Stimulated activated CD4-positive, alpha-beta T cell treated with anti-CD3 and anti-CD28 coated beads, Interleukin-2, amount 100 ng/mL, for 24 hours (primary cell): ENCODE measurements at places on chromosomes 12 and 14.

DNA sequence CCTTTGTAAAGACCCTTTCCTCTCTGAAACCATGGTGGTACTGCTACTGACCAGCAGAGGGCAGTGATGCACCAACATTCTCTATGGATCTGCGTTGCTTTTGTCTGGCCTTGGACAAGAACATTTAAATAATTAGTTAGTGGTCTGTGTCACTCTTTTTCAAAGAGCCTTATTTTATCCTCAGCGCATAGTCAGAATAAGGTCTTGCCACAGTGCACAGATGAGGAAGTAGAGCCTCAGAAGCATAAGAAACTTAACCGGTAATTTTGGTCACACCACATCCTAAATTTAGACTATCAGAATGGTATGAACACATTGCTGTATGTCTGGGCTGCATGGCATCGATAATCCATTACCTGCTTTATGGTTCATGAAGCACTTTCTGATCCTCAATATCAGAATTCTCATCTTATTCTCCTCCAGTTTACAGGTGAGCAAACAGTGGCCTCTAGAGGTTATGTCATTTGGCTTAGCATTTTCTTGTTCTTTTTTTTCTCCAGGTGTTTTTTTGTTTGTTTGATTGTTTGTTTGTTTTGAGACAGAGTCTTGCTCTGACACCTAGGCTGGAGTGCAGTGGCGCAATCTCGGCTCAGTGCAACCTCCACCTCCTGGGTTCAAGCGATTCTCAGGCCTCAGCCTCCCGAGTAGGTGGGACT lies 23.7 kb upstream of the IFT81 start:
- peak; percentile 66 for DNase-seq

DNA sequence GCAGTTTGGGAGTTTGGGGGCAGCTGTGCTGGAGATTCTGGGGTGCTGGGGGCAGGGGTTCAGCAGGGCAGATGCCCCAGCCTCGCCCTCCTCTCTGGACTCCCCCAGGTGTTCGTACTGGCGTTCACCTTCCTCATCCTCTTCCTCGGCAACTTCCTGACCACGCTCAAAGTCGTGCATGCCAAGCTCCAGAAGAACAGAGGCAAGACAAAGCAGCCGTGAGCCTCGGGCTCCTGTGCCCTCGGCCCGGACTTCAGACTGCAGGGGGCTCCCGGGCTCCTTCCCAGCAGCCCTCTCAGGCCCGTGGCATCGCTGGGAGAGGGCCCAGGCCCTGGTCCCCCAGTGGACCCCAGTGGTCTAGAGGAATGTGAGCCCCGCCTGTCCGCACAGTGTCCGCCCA lies 18.0 kb downstream of the RHOF start:
- no peak for DNase-seq

DNA sequence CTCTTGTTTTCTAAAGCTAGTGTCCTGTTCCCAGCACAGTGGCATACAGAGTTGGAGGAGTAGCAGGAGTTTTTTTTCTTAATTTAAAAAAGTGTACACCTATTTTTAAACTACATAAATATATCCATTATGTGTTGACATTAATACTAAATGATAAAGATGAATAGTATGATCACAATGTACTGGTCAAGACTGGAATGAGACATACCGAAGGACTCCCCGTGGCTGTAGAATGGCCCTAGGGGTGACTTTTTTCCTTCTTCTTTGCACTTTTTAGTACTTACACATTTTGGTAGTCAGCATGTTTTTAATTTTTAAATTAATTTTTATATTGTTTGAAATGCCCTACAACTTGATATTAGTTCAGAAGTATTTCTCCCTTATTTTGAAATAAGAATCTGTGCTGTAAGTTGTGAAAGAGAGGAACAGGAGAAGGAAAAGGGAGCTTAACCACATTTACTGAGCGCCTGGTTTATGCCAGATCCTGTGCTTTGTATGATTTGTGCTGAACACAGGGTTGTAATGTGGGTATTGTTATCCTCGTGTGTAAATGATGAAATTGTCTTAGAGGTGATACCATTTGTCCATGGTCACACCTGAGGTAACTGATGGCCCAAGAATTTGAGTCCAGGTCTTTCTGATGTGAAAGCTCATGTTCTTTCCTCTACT lies 136.5 kb downstream of the TGFB3 start:
- no peak for DNase-seq

GRCh38 chr12:131852551-131853299 lies 24.5 kb downstream of the MMP17 start:
- DNase-seq = no peak

- no peak for DNase-seq
These were observed 41.5 kb downstream of the SPPL3 start for GRCh38 chr12:120862664-120863063.

- DNase-seq = no peak
These were observed 4.0 kb upstream of the ERP27 start for GRCh38 chr12:14942196-14942931.

DNA sequence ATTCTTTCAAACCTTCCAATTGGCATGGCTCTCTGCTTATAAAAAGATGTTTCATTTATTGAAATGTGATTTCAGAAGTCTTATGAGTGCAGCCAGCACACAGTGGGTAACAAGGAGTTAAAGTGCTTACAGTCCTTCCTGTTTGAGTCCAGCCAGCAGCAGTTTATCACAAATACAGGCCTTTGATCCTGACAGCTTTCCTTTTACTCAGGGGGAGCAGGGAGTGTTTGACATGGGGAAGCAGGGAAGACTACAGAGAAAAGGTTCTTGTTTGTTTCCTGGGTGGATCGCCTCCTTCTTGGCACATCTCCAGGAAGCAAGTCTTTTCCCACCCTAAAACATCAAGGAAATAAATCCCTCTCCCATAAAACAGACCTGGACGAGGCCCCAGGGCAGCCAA lies 216.1 kb downstream of the MSRB3 start:
- no peak for DNase-seq

DNA sequence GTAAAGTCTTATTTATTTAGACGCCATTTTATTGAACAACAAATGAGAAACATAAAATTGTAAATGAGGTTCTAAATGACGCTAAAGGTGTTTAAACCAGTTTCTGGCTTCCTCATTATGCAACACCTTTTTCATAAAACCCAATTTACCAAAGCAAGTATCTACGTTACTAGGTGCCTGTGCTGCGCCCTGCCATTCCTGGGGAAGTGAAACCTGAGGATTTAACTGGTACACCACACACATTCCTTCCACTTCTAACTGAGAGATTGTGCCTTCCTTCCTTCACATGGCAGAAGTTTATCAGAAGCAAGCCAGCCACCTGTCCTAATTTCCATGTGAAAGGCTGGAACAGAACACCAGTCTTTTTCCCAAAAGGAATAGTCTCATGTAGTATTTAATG lies 40.3 kb upstream of the GCH1 start:
- DNase-seq = no peak

- no peak for DNase-seq
These were observed 54.1 kb upstream of the DIO3 start for GRCh38 chr14:101506926-101507835.

GRCh38 chr12:54159140-54159539 lies 29.6 kb downstream of the SMUG1 start:
- peak; percentile 49 for DNase-seq

DNA sequence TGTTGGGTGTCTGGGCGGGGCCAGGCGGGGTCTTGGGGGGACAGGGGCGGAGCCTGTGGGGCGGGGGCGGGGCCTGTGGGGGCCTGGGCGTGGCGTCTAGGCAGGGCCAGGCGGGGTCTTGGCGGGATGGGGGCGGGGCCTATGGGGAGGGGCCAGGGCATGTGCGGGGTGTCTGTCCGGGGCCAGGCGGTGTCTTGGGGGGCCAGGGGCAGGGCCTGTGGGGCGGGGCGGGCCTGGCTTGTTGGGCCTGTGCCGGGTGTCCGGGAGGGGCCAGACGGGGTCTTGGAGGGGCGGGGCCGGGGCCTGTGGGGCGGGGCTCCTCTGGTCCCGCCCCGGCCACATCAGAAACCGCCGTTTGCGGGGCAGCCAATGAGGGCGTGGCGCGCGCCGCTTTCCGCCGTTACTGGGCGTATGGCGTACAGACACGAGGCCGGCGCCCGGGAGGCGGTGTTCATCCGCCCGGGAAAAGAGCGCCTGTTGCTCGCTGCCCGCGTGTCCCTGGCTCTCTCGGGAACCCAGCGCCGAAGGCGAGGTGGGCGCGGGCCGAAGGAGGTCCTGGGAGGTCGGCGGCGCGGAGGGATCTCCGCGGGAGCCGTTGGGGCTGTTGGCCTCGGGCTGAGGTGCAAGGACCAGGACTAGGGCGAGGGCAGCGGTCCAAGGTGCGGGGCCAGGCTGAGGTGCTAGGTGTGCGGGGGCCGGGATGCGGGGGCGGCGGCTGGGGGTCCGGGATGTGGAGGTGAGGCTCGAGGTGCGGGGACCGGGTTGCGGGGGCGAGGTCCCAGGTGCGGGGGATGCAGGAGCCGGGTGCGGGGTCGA lies at the start of gene PIWIL1:
PIWIL1 (plus strand) TSS at position 400 of the 816 bp plus-strand sequence. CDS start 4,705 bp downstream, outside the sequence.
- no peak for DNase-seq

DNA sequence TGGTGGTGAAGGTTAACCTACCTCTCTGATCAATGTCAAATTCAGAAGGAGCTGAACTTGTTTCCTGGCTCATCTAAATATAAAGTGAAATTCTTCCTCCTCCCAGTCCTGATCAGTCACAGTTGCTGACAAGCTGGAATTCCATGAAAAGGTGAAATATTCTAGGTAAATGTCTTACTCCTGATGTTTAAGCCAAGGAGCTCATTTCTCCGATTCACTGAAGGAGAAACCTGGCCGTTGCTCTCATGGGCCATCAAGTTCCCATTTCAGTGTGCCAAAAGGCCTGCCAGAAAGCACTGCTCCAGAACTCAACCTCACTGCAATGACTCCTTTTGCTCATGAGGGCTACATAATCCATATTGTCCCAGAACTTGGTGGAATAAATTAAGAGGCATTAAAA lies 707.5 kb downstream of the GALC start:
- DNase-seq = no peak

DNA sequence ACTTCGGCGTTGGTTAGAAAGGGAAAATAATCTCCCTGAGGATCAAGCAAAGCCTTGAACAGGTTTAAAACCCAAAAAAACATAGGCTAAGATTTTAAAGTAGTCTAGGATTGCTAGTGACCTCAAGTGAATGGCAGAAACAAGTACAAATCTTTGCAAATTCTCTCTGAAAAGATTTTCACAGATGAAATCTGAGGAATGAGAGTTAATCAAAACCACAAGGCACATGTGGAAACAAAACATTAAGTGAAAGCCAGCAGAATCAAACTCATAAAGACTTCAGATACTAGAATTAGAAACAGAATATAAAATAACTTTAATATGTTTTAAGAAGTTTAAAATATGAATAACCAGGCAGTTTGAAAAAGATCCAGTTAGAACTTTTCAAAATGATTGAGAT lies 52.2 kb upstream of the CFL2 start:
- no peak for DNase-seq

GRCh38 chr14:34204774-34205173 lies 253.9 kb upstream of the EGLN3 start:
- no peak for DNase-seq

DNA sequence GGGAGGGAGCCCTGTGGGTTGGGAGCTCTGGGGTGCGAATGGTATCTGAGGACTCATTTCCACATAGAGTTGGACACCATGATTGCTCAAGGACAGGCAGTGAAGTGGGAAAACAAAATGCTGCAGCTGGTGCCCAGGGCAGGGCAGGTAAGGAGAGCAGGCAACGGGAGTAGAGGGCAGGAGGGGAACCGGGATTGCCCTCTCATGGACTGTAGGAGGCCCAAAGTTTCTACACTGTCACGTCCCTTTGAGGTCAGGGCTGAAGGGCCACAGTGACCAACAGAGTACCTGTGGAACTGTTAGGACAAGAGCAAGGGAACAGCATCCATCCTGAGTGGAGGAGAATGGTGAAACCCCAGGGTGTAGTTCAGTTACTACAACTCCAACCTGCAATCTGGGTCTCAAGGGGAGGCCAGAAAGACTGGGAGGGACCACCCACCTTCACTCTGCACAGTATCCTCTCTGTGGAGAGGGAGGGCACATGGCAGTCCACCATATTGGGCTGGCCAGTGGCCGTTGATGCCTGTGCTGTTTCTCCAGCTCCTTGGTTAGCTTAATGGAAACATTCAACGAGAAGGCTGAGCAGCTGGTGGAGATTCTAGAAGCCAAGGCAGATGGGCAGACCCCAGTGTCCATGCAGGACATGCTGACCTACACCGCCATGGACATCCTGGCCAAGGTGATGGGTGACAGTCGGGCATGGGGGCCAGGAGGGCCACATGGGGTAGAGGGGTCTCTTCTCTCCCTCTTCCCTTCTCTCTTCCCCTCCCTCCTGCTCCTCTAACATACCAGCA lies 22.2 kb downstream of the CYP46A1 start:
- DNase-seq = no peak

GRCh38 chr12:106841510-106842302 lies 67.2 kb downstream of the RIC8B start:
- peak; percentile 33 for DNase-seq

DNA sequence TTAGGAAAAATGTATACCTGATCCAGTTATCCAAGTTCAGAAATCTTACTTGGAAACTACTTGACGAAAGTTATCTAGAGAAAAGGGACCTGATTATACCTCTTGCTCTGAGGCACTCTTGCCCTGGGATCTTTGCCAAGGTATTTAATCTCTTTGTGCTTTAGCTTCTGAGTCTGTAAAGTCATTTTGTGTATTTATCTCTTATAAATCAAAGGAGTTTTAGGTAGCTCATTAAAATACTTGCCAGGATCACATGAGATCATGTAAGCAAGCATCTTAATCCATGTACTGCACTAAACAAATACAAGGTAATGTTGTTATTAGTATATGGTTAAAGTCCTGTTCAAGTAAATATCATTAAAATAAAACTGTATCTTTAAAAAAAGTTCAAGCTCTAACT lies 147.5 kb downstream of the IPO8 start:
- no peak for DNase-seq

DNA sequence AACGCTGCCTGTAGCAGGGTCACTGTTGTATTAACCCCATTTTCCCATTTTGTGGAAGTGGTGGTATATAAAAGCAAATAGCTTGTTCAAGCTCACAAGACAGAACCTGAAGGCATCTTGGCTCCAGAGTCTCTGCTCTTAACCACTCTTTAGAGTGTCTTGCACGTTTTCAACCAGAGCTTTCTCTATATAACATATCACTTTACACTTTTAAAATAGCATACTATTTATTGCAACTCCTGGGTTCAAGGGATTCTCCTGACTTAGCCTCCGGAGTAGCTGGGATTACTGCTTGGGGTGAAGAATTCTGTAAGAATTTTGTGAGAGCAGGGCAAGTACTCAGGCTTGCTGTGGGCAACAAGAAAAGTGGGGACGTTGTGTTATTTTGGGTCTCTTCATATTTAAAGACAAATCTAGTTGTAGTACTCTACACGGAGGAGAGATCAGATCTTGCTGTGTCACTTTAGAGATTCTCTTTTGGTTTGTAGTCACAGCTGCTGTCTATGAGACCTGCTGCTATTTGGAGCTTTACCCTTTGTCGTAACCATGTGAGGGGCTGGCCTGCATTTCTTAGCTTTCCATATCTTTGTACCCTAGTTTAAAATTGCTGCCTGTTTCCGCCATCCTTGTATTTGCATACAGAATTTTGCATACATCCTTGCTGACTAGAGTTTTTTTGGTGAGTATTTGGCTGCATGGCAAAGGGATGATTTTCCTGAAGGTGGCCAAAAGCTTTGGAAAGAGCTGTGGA lies 40.7 kb downstream of the WDR20 start:
- DNase-seq = no peak

GRCh38 chr14:58353516-58354299 lies 42.0 kb upstream of the TOMM20L start:
- DNase-seq = no peak

GRCh38 chr12:131643631-131644452 lies 67.0 kb upstream of the SFSWAP start:
- DNase-seq = no peak

GRCh38 chr12:115118177-115118724 lies 434.3 kb upstream of the TBX3 start:
- no peak for DNase-seq

GRCh38 chr12:91127306-91127705 lies 16.0 kb upstream of the LUM start:
- no peak for DNase-seq
